ENCODE measurements at places on chromosomes 16 and 17. TPM values are rescaled to one million over a fixed set of nuclear protein-coding genes. Genes with fewer than 3 reads are reported as not detected.

C17orf67 gene
- 2.5 TPM for polyA plus RNA-seq

BRIP1 gene
- 0.86 TPM for polyA plus RNA-seq

DNA sequence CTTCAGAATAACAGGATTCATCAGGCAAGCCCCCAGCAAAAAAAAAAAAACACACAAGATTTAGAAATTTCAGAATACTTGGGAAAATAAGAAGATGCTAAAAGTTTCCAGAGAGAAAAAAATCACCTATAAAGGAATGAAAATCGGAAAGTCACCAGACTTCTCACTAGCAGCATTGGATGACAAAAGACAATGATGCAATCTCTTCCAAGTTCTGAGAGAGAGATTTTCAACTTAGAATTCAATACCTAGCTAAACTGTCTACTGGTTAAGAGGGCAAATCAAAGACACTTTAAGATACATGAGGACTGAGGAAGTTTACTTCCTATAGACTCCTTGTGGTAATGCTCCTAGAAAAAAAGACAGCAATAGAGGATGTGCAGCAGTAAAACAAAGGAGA, 23.9 kb upstream of the TNS4 start:
- no peak overlapping the region for H3K27ac ChIP-seq
- H3K4me1 ChIP-seq: peaks cover 24% of the 10 kb centered on the region
- no peak overlapping the region for H3K4me3 ChIP-seq
- H3K27me3 ChIP-seq: no peaks in the 10 kb centered on the region
- no peak for DNase-seq

- DNase-seq: no peak
- no peaks in the 10 kb centered on the region for H3K36me3 ChIP-seq
- H3K4me1 ChIP-seq: no peaks in the 10 kb centered on the region
- H3K27me3 ChIP-seq: no peaks in the 10 kb centered on the region
- H3K27ac ChIP-seq: no peak overlapping the region
These were observed 2274.7 kb downstream of the TP53TG3F start for GRCh38 chr16:35733971-35734702.

Data from CD8-positive, alpha-beta memory T cell (primary cell).